ENCODE measurements at places on chromosomes 7 and 10.

DNA sequence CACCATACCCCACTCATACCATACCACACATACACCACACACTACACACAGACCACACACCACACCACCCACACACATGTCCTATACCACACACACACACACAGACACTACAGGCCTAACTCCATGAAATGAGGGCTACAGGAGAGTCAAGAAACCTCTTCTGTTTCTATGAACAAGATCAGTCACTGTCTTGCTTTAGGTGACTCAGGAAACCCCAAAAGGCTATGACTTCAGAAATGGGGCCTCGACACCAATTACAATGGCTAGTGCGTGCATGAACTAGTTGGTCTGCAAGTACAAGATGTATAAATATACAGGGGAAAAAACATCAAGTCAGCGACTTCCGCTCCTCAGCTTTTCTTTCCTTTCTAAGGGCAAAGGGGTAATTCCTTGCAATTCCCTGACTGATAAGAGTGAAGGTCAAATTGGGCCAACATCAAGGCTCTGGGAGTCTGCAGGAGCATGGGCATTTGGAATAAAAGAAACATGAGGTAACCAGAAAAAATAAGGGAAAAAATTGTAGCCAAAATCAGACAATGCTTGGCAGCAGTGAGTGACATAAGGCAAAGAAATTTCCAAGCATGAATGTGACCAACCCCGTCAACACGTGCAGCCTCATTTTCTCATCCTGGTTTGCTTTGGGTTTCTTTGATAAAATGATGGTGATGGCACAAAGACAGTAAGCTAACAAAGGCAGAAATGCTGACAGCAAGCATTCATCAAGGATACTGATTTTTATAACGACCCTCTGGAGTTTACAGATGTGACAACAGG, 1.5 kb downstream of the PKD1L1 start:
- DNase-seq: no peak

GRCh38 chr10:89783406-89783805, 82.0 kb downstream of the KIF20B start:
- DNase-seq: no peak

- no peak for DNase-seq
Measured at GRCh38 chr10:108031505-108031904, 867.0 kb upstream of the SORCS1 start.

GRCh38 chr7:95026421-95027072, 119.2 kb downstream of the PPP1R9A start:
- no peak for DNase-seq

- DNase-seq: no peak
Measured at GRCh38 chr10:6525599-6526165, 54.4 kb downstream of the PRKCQ start.

DNA sequence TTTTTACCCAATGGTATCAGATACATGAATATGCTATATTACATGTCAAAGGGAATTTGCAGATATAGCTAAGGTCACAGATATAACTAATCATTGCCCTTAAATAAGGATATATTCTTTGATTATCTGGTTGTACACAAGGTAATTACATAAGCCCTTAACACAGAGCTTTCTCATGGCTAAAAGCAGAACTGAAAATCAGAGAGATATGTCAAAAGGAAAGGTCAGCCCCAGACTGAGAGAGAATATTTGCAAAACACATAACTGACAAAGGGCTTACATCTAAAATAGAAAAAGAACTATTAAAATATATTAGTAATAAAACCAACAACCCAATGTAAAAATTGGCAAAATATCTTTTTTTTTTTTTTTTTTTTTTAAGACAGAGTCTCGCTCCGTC, 1029.5 kb upstream of the LRRN3 start:
- no peak for DNase-seq

GRCh38 chr7:20778063-20778721, 8.5 kb downstream of the SP8 start:
- DNase-seq: peak; percentile 36

- no peak for DNase-seq
Measured at GRCh38 chr10:75335983-75336382, 65.6 kb downstream of the ZNF503 start.

DNA sequence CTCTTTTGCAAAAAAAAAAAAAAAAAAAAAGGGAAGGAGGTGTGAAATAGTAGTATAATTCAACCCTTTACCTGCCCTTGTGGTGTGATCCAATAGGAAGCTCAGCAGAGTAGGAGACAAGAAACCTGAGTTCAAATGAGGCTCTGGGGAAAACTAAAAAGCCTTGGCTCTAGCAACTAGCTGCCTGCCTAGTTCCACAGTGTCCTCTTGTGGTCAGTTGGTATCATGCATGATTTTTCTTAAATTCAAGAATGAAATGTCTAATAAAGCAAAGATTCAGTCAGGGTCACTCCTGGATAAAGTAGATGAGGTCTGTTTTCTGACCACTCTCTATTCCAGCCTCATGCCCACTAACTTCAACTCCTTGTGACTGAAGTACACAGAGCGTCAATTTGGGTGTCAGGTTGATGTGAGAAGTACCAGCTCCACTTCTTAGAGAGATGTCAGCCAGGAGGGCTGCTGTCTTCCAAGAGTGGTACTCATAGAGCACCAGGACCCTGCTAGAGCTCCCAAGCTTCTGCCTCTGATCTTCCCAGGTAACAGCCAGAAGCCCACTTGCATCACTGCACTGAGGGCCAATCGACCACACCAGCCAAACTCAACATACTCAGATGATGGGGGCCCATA, 10.5 kb downstream of the LSM5 start:
- peak; percentile 62 for DNase-seq

DNA sequence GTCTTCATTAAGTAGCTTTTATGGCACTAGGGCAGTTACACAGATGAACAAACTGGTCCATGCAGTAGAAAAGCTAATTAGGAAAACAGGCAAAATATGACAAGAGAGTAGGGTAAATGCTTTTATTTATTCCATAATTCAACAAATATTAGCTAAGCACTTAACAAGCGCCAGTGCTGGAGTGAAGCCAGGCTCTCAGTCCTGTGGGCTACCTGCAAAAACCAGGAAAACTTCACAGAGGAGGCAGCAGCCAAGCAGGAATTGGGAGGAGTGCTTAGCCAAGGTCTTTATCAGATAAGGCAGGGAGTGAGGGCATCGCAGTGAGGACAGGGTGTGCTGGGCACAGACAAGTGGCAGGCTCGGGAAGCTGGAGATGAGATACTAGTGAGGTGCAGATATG, 4.9 kb upstream of the KAT6B start:
- DNase-seq: peak; percentile 95

- DNase-seq: peak; percentile 31
Measured at GRCh38 chr7:12638851-12639456, 48.5 kb upstream of the ARL4A start.

GRCh38 chr10:59337201-59337652, 25.1 kb downstream of the FAM13C start:
- peak; percentile 87 for DNase-seq

DNA sequence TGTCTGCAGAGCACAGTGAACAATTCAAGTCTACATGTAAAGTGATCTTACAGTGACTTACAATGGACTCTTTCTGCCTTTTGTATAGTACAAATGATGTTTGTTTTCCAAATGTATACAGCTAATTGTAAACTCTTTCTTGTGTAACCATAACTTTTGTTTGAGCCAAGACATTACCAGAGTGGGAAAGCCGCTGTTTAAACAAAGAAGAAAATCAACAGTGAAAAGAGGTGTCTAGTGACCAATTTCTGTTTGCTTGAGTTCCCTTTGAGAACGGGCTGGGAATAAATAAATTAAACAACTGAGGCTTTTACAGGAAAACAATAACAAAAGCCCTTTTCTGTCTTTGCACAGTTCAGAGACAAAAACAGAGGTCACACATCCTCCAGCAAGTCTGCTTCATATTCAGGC, 1163.4 kb downstream of the CNTNAP2 start:
- DNase-seq: peak; percentile 95

GRCh38 chr10:86391986-86392722, 25.6 kb upstream of the GRID1 start:
- no peak for DNase-seq

- DNase-seq: no peak
Measured at GRCh38 chr7:91294639-91295220, 30.5 kb downstream of the FZD1 start.

DNA sequence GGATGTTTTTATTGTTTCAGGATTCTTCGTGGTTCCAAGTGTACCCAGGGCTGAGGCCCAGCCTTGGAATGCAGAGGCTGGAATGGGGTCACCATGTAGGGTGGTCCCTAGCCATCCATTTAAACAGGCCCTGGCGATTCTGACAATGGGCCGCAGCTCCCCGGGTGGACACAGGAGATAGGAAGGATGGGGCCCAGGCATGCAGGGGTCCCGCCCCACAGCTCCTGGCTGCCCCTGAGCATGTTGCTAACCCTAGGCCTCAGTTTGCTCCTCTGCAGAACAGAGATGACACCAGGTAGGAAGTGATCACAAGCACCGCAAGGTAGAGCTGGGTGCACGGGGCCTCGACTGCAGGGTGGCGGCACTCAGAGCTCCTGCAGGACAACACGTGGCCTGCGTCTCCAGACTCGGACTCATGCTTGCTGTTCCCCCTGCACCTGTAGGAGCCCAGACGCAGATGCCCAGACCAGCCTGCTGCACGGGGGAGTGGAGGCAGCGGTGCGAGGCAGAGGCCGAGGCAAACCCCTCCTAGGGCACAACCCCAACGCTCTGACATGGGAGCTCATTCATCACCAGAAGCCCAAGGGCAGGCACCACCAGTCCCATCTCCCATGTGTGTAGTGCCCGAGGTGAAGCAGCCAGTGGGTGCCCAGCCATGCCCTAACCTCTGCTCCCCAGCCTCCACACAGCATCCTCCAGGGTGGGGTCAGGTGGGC, 25.5 kb downstream of the VIPR2 start:
- no peak for DNase-seq

GRCh38 chr7:111030336-111030735, 60.6 kb upstream of the LRRN3 start:
- DNase-seq: no peak

- DNase-seq: no peak
Measured at GRCh38 chr7:116194115-116194514, 16.2 kb upstream of the TES start.

DNA sequence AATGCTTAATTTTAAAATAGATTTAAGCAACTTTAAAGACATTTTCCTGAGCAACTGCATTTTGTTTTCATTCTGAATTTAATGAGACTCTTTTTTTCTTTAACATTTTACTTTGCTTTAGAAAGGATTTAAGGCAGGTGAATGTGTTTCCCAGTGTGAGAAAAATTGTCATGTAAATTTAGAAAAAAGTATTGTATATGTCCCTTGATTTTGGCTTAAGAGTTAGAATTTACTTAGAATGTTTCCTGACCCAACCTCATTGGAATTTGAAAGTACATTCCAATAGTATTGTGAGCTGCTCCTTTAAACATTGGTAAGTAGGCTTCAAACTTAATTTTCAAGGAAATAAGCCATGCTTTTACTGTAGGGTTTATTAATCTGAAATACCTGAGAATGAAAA, 110.2 kb downstream of the PTEN start:
- DNase-seq: no peak

GRCh38 chr10:121526801-121527221, 71.4 kb downstream of the FGFR2 start:
- DNase-seq: no peak

DNA sequence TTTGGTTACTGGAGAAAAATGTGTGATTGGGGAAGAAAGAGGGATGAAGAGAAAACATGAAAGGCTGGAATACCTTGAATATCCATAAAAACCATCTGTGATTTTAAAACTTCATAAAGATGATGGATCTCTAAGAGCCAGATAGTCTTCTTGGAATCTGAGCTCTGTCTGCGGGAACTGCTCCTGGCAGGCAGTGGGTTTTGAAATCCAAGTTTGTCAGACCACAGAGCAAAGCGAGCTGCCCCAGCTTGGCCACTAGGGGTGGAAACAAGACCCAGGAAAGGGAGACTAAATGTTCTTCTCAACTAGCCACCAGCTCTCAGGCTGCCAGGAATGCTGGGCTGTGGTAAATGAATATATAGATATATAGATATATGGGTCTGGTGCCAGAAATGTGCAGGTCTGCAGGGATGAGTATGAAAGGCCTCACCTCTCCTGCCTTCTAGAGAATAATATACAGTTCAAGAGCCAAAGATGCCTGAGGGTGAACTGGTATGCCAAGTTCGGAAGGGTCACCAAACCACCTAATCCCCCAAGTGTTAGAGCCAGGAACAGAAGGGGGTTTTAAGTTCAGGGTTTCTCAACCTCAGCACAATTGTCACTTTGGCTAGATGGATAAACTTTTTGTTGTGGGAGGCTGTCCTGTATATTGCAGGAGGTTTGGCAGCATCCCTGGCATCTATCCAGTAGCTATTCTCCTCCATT, 208.8 kb downstream of the KCNMA1 start:
- no peak for DNase-seq

- no peak for DNase-seq
Measured at GRCh38 chr10:124686707-124687376, 57.3 kb downstream of the FAM53B start.

DNA sequence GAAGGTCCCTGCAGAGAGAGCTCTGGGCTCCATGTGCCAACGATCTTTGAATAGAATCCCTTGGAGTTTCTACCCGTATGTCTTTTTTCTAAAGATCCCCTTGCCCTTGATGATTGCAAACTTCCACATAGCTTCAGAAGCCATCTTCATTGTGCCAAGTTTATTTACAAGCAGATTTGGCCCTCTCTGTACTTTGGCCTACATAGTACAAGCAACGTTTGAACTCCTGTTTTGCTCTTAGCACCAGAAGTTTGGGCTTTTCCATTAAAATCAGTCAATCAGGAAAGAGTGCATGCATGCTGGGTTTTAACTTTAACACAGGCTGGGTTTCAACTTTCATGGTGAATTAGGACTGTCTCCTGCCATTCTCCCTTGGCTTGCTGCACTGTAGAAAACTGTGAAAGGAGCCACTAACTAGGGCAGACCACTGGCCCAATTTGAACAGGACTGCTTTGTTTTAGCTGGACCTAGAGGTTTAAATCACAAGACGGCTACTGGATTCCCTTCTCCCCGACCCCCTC, 557.6 kb upstream of the GALNT17 start:
- DNase-seq: no peak

GRCh38 chr10:101029520-101030295, 1.2 kb downstream of the PDZD7 start:
- DNase-seq: no peak

GRCh38 chr7:106504645-106505044, 156.3 kb downstream of the CCDC71L start:
- no peak for DNase-seq

DNA sequence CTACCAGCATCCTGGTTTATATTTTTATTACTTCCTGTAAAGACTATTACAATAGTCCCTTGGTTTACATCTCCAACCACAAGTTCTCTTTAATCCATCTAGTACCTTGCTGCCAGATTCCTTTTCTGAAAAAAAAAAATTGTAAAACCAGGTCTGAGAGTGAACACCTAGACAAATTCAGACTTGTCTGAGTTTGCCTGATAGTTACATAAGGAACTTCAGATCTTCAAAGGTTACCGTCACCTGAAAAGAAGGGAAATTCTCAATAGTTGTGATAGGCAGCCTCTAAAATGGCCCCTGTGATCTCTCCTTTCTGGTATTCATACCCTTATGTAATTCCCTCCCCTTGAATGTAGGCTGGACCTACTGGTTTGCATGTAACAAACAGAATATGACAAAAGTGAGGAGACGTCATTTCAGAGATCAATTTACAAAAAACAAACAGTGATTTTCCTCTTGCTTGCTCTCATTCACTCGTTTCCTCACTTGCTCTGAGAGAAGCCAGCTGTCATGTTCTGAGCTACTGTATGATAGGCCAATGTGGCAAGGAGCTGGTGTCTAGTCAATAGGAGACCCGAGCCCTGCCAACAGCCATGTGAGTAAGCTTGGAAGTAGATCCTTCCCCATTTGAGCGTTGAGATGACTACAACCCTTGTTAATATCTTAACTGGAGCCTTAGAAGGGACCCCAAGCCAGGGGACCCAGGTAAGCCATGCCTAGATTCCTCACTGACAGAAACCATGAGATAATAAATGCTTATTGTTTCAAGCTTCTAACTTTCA, 110.9 kb upstream of the LSM8 start:
- DNase-seq: peak; percentile 42

Measured in DMS153 (cell line).